ENCODE measurements at places on chromosomes 12 and 14.

DNA sequence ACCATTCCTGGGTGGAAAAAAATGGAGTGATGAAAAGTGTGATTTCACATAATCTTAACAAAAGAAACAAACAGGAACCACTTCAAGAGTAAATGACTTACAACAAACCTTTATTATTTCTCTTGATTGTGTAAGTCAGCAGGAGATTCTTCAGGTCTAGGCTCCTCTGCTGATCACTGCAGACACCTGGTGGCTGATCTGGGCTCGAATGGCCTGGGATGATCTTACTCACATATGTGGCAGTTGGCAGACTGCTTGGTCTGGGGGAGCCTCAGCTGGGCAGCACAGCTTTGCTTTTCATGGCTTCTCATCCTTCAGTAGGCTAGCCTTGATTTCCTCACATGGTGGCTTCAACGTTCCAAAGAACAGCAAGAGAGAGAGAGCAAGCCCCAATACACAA, 215.4 kb upstream of the PRICKLE1 start:
- DNase-seq, result no peak

GRCh38 chr12:55797550-55797949, 20.0 kb downstream of the SARNP start:
- no peak for DNase-seq

DNA sequence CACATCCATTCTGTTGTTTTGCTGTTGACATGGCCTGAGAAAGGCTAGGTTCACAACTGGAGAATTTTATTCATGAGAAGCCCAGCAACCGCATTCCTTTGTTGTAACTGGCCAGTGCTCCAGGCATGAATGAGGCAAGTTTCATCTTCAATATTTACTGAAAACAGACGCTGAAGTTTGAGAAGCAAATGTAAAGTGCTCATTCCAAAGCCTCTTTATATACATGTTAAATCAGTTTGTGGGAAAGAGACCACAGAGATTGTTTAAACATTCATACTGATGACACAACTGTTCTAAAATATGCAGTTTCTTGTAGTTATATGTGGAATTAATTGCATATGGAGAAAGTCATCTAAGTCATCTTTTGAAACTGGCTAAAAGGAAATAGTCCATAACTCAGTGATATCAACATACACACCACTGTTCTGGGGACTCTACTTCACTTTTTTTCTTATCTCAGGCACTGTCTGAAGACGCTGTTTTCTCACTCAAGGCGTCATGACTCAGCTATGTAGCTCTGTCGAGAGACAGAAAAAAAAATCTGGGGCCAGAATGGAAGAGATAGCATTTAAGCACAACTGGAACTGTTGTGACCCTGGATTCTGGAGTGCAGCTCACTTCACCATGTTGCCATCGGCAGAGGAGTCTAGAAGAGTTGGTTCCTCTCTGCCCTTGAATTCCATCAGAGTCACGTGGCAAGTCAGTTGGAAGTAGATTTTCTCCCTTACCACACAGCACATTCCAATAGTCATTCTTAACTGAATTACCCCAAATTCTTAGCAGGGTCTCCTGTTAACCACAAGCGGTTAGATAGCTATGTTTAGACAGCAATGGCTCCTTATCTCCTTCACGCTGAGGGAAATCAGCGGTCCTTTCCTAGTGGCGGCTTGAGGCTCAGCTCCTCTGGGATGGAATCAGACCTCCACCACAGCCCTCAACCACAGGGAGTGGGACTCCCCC, 258.4 kb upstream of the HMGA2 start:
- no peak for DNase-seq

GRCh38 chr12:28540324-28540714, 350.1 kb downstream of the CCDC91 start:
- DNase-seq, result no peak

GRCh38 chr14:34324363-34324795, 137.7 kb downstream of the SPTSSA start:
- DNase-seq, result peak; percentile 18

GRCh38 chr14:76125511-76125910, 26.2 kb upstream of the GPATCH2L start:
- no peak for DNase-seq

- no peak for DNase-seq
Observed at GRCh38 chr12:55548756-55549155, 646 bp upstream of the OR6C4 start.

GRCh38 chr12:41286426-41286825, 98.3 kb downstream of the PDZRN4 start:
- DNase-seq, result no peak

DNA sequence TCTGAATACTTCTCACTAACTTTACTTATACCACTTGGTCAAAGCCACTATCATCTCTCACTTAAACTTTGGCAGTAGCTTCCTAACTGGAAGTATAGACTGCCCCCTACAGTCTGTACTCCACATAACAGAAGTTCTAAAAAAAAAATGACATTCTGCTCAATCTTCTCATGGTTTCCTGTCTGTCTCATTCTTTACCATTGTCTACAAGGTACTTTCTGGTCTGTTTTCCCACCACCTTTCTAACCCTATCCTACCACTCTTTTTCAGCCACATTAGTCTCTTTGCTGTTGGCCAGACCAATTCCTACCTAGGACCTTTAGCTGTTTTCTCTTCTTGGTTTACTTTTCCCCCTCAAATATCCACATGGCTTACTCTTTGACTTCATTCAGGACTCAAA, 14.7 kb downstream of the CPSF6 start:
- DNase-seq, result peak; percentile 39

- no peak for DNase-seq
Observed at GRCh38 chr12:115763982-115764621, 513.4 kb downstream of the MED13L start.

- DNase-seq, result no peak
Observed at GRCh38 chr12:7927470-7927869, 8.5 kb downstream of the SLC2A3 start.

- DNase-seq, result no peak
Observed at GRCh38 chr14:103126873-103127304, 3.6 kb downstream of the TNFAIP2 start.

- no peak for DNase-seq
Observed at GRCh38 chr12:46660719-46661109, 165.1 kb downstream of the SLC38A4 start.

GRCh38 chr12:53990311-53991076, 5.5 kb downstream of the HOXC10 start:
- DNase-seq, result no peak

- DNase-seq, result no peak
Observed at GRCh38 chr14:76085358-76085757, 66.4 kb upstream of the GPATCH2L start.

GRCh38 chr12:49019120-49019430, 499 bp upstream of the PRKAG1 start:
- DNase-seq, result no peak

- DNase-seq, result no peak
Observed at GRCh38 chr12:110453569-110454296, 3.6 kb upstream of the ARPC3 start.

GRCh38 chr12:64813723-64814122, 10.7 kb upstream of the TBC1D30 start:
- DNase-seq, result no peak

DNA sequence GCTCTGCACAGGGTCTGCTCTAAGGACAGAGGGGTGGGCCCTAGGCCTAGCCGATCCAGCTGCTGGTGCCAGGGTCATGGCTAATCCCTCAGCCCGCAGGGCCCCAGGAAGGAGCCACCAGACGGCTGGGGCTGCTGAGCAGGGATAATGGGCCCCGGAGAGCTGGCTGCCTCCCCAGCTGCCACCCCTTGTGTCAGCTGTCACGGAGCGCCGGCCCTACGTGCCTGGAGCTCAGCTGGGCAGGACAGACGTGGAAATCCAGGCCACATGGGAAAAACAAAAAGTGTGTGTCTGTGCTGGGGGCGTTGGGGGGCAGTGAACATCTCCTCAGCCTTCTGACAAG, 36.2 kb downstream of the CHGA start:
- no peak for DNase-seq

GRCh38 chr14:79890527-79890926, 320.8 kb downstream of the DIO2 start:
- no peak for DNase-seq

- no peak for DNase-seq
Observed at GRCh38 chr12:111150360-111150759, 218.5 kb downstream of the PHETA1 start.

DNA sequence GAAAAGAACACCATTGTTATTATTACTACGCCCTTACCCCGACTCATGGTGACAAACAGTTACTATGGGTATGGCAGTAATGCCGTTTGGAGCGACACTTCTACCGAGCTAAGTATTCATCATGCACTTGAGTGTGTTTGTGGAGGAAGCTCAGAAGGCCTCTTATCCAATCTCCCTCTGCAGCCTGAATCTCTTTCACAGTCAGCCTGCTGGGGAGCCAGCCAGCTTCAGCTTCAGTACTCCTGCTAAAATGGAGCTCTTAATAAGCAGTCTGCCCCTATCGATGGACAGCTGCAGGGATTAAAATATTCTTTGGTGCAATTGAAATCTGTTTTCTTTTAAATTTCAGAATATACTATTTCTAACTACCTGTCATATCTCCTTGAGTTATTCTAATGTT, 24.7 kb upstream of the ATP5MC2 start:
- DNase-seq, result no peak

DNA sequence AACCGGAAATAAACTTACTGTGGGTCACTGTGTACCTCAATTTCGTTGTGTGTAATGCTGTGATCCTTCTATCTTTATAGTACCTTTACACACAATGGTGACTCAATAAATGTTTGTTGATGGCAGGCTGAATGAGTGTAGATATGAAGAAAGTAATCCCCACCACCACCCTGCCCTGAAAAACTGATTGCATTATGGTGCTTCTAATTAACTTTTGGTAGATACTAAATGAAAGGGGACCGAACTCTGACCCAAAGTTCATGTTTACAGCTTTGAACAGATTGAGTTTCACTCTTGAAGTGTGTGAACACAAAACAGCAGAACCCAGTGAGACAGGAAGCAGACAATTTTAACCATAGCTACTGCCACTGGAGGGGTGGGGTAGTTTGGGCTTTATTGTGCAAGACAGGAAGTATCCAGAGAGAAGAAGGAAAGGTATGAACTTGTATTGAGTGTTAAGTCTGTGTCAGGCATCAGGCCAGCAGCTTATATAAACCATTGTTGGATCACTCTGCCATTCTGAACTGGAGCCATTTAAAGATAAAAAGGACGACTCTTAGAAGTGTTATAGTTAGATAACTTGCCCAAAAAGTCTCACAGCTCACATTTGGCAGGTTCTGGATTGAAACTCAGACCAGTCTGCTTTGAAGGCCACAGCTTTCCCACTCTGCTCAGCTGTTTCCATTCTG, 197.0 kb upstream of the AMIGO2 start:
- no peak for DNase-seq

GRCh38 chr12:68827895-68828671, 20.1 kb downstream of the MDM2 start:
- no peak for DNase-seq

- no peak for DNase-seq
Observed at GRCh38 chr14:99211410-99211809, 60.6 kb downstream of the BCL11B start.

DNA sequence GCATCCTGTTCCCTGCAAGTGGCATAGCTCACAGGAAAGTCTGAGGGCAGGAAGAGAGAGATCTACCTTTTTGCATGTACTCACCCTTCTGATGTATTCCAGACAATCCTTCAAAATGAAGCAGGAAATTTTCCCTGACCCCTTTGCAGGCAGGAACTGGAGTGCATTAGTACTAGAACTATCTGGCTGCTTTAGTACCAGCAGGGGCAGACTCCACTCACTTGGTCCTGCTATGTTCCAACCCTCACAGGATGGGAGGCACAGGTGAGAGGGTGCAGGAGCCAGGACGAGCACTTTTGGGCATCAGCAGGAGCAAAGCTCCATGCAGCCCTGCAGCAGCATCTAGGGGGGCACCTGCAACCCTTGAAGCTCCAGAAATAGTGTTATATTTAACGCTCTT, 116.3 kb upstream of the IGF1 start:
- no peak for DNase-seq

GRCh38 chr12:72499244-72499643, 227.1 kb downstream of the TRHDE start:
- no peak for DNase-seq
